ENCODE measurements at places on chromosomes 13 and 19.

GRCh38 chr19:46818812-46819211, 30.4 kb upstream of the SLC1A5 start:
- no peak for DNase-seq

DNA sequence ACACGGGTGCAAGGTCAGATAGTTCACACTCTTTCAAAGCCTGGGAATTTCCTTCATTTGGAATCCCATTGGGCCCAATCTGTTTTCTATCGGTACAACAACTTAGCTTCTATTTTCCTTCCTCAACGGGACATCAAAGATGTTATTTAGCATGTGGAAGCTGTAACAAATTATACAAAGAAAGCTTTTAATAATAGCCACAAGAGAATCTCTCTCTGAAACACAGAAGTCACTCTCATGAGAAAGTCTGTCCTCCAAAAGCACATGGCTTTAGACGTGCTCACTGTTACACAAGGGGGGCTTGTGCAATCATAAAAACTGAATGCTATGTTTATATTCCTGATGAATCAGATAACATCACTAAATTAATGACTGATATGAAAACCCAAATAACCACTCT, 28.9 kb upstream of the CYSLTR2 start:
- no peak for DNase-seq

- DNase-seq, result no peak
These were observed 609 bp downstream of the EPS15L1 start for GRCh38 chr19:16470911-16471811.

- DNase-seq, result no peak
These were observed 117.6 kb downstream of the GGACT start for GRCh38 chr13:100470866-100471505.

DNA sequence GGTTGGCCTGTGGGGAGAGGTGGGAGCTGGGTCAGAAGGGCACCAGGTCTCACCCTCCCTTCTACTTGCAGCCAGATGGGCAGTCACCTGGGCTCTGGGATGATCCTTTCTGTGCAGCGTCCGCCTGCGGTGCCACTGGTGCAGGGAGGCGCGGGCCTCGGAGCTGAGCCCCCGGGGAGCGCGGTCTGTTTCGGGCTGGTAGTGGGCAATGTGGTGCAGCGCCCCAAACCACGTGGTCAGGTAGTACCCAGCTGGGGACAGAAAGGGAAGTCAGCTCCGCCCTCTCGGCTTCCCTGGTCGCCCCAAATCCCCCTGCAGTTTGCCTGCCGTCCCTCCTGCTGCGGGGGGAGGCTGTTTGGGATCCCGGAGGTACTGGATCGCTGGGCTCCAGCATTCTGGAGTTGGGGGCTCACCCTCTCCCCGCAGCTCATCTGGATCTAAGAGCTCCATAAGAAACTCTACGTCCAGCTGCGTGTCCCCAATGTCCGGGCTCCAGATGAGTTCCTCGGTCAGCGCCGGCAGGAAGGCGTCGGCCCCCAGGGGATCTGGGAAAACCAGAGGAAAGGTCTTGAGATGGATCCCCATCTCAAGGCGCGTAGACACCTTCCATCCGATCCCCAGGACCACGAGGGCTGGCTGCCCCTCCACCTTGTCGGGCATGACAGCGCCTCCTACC, 8.8 kb downstream of the RINL start:
- DNase-seq, result no peak

Measured in activated naive CD4-positive, alpha-beta T cell (primary cell).